AG08395 (cell line): ENCODE measurements at places on chromosomes 13 and 19.
A peak's percentile ranks its signal among the peaks of the same experiment; 100 is the strongest.

DNA sequence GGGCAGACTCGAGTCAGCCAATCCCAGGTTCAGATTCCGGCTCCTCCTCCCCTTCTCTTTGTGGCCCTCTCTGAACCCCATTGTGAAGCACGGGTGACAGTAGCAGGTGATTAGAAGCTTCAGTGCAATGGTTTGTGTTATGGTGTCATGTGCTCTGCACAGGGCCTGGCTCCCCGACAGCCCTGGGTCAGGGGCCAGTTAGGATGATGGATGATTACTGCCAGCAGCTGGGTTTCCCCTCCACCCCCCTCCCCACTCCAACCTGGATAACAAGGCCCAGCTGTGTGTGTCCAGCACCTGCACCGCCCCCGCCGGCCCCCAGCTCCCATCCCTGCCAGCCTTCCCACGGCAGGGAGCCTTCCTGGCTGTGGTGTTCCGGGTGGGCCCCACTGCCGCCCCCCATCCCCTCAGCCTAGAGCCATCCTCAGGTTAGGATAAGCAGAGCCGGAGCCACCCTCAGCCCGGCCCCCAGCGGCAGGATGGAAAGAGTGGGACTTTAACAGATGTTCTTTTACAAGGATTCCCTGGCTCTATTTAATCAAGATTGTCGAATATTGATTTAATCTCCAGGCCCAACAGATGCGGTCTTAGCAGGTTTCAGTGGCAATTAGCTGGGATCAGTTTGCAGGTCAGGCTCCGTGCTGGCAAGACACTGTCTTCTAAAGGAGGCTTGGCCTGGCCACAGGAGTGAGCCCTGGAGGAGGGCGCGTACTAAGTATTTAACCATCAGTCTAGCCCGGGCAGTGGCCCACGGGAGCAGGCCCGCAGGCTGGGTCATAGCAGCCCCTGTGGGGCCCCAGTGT is 156.2 kb downstream of the SIPA1L3 start:
- no peak for DNase-seq

GRCh38 chr19:58394821-58395219 is 636 bp upstream of the RNF225 start:
- no peak for DNase-seq

DNA sequence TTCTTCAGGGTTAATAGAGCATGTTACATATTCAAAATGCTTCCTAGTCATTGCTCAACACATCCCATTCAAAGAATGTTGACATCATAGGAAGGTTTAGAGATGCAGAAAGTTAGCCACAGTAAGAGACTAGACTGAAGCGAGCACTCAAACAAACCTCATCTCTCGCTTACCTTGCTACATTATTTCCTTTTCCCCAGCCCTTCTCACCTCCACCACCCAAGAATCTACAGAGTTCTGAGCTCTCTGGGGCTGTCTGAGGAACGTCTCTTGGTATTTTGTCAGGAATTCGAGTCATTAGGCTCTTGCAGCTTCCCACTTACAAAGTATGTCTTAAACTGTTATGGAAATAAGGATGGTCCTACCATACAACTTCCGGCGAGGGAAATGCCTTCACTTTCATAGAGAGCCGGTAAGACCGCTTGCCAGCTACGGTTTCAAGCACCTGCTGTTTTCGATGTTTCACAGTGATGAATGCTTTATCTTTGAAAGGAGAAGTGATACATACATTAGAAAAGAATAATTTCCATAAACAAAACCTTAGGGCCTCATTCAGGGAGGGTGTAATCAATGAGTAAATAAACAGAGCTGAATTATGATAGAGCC is 65.1 kb downstream of the FLT1 start:
- DNase-seq = peak; percentile 15

DNA sequence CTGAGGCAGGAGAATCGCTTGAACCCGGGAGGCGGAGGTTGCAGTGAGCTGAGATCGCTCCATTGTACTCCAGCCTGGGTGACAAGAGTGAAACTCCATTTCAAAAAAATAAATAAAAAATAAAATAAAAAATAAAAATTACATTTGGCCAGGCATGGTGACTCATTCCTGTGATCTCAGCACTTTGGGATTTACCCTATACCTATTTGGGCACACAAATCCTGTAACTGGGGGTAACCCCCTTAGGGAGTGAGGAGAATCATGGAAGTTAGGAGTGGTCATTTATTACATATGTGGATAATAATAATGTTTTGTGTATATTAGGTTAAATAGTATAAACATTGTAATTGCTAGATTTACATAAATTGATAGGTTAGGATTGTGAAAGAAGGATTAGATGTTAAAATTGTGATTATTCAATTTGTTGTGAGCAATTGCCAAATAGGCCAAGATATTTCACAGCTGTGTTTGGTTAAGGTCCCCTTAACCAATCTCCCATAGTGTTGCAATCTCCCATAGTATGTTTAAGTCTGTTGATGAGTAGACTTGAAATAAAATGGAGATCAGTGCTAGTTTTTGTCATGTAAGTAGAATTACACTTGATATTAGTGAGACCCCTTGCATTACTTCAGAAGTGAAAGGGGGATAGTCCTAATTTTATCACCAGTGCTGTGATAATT is 30.7 kb downstream of the ZNF844 start:
- DNase-seq = no peak

DNA sequence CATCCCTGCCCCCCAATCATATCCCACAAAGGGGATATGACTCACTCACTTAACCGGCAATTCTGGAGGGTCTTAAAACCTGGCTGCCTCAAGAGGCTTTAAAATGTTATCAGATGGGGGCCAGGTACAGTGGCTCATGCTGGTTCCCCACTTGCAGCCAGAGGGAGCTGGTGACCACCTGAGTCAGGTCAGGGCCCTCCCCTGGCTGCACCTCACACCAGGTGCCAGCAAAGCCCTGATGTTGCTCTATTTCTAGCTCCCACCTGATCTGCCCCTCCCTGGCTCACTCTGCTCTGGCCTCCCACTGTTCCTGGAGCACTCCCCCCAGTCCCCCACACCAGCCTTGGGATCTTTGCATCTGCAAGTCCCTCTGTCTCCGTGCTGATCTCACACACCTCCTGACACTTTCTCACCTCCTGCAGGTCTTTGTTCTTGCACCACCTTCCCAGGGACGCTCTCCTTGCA is 14.2 kb downstream of the HPN start:
- no peak for DNase-seq

GRCh38 chr19:29927944-29928625 is 14.0 kb upstream of the URI1 start:
- DNase-seq = no peak

GRCh38 chr13:40963927-40964326 is 55.2 kb downstream of the ELF1 start:
- DNase-seq = peak; percentile 42

- peak; percentile 10 for DNase-seq
Measured at GRCh38 chr13:49248622-49249002, 887 bp downstream of the CDADC1 start.

GRCh38 chr13:26961890-26962615 is 201.5 kb upstream of the GPR12 start:
- no peak for DNase-seq

GRCh38 chr19:10183926-10184325 is 10.8 kb downstream of the DNMT1 start:
- no peak for DNase-seq

GRCh38 chr19:1016647-1017114 is 4.2 kb downstream of the TMEM259 start:
- DNase-seq = peak; percentile 55

DNA sequence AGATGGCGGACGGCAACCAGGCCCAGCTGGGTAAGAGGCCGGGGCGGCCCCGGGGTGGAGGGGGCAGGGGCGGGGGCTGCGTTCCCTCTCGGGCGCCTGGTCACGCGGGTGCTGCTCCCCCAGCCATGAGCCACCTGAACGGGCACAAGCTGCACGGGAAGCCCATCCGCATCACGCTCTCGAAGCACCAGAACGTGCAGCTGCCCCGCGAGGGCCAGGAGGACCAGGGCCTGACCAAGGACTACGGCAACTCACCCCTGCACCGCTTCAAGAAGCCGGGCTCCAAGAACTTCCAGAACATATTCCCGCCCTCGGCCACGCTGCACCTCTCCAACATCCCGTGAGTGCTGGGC is 11.1 kb downstream of the PTBP1 start:
- DNase-seq = no peak

DNA sequence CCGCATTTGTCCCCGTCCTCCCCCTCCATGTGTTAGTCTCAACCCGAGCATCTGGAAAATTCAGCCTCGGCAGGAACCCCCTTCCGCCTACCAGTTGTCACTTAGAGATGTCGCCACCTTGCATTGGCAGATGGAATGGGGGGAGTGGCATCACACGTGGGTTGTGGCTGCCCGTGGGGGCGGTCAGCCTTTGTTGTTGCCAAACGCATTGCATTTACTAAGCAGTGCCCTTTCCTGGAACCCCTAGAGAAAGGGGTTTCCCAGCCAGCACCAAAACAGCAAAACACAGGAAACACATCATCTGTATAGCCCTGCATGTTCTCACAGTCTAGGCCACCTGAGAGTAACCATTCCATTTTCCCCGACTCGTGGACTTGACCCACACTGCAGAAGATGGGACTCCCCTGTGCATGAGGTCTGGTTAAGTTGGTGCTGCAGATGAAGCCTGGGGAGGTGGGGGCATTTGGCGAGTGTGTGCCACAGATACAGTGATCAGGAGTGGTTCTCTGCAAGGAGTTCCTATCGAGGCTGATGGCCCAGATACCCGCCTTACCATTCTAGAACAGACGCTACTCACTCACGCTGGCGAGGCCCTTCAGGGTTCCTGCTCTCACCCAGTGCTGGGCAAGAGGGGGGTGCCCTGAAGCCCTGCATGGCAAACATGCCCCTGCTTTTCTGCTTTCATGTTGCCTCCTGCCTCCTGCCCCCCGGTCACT is 38.3 kb downstream of the TMED1 start:
- DNase-seq = no peak

DNA sequence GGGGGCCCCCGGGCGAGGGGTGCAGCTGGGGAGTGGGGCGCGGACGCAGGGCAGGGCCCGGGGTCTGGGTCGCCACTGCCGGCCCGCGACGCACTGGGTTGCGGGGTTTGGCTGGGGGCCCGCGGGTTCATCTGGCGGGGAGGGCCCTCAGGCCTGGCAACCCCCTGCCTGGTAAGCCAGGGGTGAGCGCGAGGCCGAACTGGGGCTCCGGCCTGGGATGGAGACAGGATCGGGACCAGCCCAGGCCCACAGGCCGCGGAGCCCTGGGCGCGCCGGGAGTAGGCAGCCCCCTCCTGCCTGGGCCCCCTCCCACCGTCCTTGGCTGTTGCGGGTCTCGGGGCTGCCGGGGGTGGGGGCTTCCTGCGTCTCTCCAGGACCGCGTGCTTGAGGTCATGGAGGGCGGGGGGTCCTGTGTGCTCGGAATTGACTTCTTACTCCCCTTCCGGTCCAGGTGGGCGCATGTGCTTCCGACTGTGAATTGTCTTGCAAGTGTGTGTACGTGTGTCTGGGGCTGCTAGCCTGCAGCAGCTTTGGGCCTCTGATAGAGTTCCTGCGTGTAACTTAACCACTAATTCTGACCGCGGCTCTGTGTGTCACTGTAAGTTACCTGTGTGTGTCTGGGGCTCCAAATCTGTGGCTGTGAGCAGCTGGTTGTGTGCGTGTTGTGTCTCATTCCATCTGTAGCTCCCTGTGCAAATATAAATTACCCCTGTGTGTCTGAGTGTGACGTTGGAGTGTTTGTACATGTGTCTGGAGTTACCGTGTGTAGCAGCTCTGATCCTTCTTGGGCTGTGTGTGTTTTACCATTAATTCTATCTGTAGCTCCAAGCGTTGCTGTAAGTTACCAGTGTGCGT is 751 bp downstream of the GRAMD1A start:
- peak; percentile 34 for DNase-seq

DNA sequence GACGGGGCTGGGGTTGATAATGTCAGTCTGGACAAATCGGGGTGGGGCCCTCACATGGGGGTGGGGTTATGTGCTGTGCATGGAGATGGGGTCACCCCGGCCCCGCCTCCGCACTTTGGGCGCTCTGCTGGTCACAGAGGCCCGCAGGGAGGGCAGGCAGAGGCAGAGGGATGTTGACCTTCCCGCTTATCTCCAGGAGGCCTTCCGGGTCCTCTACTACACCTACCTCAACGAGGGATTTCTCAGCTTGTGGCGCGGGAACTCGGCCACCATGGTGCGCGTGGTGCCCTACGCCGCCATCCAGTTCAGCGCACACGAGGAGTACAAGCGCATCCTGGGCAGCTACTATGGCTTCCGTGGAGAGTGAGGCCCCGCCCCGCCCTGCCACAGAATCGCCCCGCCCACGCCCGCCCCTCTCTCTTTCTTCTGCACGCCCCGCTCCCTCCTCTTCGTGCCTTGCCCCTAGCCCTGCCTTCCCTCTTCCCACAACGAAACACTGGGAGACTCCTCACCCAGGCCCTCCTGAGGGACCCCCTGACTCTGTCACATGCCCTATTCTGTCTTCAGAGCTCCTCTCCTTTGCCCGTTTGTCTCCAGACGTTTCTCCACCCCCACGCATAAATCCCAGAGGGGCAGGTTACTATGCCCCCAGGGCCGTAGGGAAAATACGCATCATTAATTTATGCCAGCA is 32.8 kb downstream of the TMEM161A start:
- DNase-seq = peak; percentile 71

GRCh38 chr13:99960663-99961311 is 10.8 kb downstream of the ZIC5 start:
- DNase-seq = no peak

DNA sequence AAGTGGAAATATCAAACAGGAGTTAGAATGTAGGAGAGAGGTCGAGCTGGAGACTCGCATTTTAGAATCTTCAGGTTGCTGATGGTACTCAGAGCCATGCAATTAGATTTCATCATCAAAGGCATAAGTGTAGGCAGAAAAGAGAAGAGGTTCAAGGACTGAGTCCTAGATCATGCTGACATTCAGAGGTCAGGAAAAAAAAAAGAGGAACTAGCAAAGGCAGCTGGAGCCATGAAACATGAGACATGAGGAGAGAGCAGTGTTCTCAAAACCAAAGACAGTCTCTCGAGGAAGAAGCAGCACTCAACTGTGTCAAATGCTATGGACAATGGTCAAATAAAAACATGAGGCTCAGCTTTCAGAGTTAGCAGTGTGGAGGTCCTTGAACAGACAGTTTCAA is 12.4 kb upstream of the TPP2 start:
- no peak for DNase-seq

GRCh38 chr13:97258801-97259200 is 36.7 kb downstream of the MBNL2 start:
- peak; percentile 51 for DNase-seq

DNA sequence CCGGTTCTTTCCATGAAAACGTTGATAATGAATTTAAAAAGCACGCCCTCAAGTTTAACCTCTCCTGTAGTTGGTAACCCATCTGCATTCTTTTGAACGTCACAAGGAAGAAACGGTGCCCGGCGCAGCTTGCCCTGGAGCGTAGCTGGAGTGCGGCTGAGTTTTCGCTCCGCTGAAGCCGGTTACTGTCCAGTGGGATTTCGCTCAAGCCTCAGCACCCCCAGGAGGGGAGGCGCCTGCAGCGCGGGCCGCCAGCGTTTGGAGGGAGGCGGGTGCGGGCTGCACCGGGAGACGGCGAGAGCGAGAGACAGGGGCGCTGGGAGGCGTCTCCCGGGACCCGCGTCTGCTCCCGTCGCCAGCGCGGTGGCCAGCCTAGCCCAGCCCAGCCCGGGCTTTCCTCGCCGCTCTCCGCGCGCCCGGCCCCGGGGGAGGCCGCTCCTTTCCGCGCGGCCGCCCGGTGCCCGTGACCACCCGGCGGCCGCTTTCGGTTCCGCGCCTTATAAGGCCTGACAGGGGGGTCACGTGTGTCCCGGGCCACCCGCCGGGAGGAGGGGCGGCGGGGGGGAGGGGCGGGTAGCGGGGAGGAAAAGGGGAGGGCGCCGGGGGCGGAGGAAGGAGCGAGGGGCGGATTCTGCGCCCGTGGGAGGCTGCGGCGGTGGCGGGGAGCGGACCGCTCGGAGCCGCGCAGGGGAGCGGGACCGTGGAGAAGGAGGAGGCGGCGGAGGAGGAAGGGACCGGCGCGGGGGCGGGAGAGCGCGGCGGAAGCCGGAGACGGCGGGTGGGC is 8.3 kb upstream of the DGKH start:
- peak; percentile 96 for DNase-seq

- no peak for DNase-seq
Measured at GRCh38 chr13:102642475-102642874, 45.7 kb downstream of the TPP2 start.
